Activated CD8-positive, alpha-beta memory T cell treated with anti-CD3 and anti-CD28 coated beads, Interleukin-2, amount 10 ng/mL, durations not matched to agents 7 days and 5 days (primary cell): ENCODE measurements at places on chromosomes 2 and 18. TPM values are rescaled to one million over a fixed set of nuclear protein-coding genes. Genes with fewer than 3 reads are reported as not detected.

The ECEL1 gene
- total RNA-seq, result not detected

The ARHGEF33 gene
- 0.59 TPM for total RNA-seq

The TMEM37 gene
- total RNA-seq, result not detected

The ZEB2 gene
- 40.9 TPM for total RNA-seq

The IL1RL1 gene
- total RNA-seq, result 0.09 TPM

The KIF5C gene
- total RNA-seq, result 18.3 TPM

The COLEC12 gene
- total RNA-seq, result not detected

The ESPNL gene
- not detected for total RNA-seq

The RGPD3 gene
- total RNA-seq, result not detected

The CEP76 gene
- 18.0 TPM for total RNA-seq

GRCh38 chr2:7031547-7032245, 114.5 kb downstream of the RNF144A start:
- DNase-seq, result no peak

DNA sequence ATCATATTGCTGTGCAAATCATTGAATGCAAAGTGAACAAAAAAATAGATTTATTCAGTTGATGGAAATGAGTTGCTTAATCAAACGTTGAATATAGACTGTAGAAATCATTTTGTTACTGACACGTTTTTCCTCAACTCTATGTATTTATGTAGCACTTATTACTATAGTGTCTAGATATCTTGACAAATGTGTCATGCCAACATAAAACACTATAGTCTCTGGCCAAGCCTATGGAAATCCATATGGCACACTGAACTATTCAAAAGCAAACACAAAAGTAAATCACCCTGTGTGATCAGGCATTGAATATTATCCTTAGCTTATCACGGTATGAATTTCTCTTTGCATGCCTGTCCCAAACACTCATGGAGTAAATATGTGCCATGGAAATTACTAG, 131.3 kb downstream of the ZNF804A start:
- no peak for DNase-seq

DNA sequence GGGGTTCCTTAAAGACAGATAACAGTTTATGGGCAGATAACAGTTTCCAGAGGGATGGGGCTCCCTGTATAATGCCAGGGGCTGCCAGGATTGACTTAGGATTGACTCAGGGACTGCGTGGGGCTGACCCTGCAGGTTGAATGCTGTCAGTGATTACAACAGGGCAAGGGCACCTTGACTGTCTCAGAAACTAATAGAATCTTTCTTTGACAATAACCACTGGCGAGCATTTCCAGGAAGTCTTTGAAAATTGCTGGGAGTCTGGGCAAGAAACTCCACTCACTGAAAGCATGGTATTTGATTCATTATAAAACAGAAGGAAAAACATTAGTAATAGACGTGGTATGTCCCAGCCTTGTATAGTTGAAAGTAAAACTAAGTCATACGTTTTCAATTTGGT, 101.0 kb downstream of the GPD2 start:
- DNase-seq, result no peak

DNA sequence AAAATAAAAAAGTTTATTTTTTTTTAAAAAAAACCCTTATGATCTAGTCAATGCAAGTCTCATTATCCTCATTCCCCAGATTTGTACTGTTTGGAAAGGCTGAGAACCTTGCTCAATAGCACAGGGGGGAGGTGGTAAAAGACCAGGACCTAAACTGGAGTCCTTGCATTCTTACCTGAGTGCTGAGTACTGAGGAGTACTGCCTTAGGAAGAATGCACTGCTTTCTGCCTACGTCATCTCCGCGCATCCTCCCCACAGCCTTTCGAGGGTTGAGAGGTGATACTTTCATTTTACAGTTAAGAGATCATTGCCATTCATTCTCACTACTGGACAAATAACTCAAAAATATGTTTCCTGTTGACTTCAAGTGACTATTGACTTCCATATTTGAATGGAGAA, 73.8 kb downstream of the MAP3K20 start:
- DNase-seq, result peak; percentile 87

DNA sequence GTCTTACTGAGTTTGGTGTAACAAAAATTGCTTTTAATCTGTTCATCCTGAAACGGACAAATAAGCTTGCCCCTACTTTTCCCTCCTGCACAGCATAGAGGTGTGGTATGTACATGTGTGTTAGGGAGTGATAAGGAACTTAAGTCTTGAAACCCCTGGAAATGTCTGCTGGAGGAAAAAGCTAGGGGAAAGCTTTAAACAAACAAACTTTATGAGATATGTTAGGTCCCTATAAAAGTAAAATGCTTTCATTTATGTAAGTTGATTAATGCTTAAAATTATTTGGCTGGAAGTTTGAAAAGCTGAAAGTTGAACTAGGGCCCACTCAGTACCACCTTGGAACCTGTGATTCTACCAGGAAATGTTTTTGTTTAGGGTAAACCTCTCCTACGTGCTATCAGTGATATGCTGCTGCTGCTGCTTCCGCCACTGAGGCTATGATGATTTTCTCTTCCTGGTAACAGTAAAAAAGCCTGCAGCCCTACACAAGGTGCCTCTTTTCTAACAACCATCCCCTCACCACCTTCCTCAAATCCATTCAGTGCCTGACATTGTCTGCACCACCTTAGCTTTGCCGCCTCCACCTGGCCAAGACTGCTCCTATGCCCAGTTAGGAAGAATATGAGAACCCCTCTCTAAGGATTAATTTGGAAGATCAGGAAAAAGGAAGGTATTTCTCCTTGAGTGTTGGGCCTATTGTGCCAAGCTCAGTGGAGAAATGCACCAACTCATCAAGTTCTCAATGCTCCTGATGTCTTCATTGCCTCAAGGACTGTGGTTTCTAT, 2.5 kb upstream of the YES1 start:
- DNase-seq, result no peak

DNA sequence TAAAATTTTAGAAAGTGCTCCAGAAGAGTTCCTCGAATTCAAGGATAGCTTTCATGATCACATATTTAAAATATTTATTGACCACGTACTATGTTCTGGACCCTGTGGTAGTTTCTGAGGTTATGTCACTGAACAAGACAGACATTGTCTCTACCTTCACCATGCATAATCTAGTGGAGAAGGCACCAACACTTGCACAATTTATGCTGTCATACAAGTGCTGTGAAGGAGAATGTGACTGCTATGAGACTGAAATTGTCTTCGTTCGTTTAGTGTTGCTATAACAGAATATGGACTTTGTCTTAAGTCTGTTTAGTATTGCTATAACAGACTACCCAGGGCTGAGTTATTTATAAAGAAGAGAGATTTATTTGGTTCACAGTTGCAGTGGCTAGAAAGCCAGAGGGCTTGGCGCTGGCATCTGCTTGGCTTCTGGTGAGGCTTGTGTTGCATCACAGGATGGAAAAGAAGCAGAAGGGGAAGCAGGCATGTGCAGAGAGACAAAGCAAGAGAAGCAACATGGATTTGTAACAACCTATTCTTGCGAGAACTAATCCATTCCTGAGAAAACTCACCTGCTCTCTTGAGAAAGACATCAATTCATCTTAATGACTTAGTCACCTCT, 50.0 kb upstream of the RFX8 start:
- DNase-seq, result no peak

GRCh38 chr2:77363277-77363676, 158.9 kb downstream of the LRRTM4 start:
- DNase-seq, result no peak

- DNase-seq, result no peak
These were observed 74.8 kb upstream of the COL5A2 start for GRCh38 chr2:189254268-189254883.

DNA sequence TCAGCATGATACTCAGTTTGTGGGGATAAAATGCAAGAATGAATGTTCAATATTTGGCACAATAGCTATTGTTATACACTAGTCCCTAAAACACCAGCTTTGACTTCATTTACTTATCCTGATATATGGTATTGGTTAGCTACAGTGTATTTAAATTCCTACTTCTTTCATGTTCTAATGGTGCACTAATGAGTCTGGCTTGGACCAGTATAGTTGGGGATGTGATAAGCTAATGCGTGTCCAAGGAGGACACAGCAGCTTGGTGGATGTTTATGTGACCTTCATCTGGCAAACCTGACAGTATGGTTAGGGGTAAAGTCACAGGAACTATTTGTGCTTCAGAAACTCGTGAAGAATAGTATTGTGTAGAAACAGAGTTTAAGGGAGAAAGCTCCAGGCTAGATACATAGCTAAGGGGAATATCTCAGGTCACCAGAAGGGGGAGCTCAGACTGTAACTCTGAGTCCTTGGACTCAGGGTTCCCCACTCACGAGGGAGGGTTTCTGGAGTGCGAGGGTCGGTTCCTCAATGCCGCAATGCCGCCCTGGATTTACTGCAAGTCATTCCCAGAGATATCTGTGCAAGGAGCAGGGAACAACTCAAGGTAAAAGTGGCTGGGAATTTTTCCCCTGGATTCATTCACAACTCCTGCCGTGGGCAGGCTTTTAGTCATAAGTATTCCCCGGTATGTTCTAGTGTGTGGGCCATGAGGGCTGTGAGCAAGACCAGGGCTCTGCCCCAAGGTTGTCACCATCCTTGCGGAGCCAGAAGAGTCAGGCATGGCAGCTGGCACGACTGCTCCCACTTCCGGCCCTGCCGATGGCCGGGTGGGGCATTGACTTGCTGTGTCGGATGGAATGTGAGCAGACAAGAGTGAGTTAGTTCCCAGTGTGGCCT, 14.5 kb downstream of the IL1R2 start:
- DNase-seq, result peak; percentile 50

DNA sequence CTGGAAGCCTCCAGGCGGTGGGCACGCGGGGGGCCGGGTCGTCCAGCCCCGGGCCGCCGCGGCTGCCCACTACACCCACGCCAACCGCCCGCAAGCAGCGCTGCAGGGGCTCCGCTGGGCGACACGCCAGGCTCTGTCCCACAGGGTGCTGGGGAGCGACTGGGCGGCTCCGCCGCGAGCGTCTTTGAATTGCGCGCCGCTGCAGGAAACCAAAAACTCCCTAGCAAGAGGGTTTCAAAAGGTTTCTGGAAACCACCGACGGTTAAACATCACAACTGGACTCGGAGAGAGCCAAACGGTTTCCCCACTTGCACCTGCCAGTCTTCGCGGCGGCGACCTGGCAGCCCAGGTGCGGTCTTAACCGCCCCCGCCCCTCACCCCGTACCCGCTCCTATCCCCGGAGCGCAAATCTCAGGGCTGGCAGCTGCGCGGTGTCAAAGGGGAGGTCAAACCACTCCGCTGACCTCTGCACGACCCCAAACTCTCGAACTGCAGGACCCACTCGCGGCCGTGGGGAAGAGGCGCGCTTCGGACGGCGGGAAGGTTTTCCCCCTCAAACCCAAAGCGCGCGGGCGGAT, 1.0 kb downstream of the CXCR4 start:
- peak; percentile 75 for DNase-seq

DNA sequence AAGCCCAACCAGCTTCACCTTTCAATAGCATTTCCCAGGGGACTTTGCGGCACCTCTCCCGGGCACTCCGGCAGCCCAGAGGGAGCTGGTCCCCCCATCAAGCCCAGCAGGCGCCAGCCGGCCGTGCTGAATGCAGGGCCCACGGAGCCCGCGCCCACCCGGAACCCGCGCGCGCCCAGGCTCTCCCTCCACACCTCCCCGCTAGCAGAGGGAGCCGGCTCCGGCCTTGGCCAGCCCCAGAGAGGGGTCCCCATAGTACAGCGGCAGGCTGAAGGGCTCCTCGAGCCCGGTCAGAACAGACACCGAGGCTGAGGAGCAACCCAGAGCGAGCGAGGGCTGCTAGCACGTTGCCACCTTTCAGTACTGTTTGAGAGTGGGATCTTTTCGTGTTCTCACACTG, 300.8 kb downstream of the DSEL start:
- DNase-seq, result no peak

DNA sequence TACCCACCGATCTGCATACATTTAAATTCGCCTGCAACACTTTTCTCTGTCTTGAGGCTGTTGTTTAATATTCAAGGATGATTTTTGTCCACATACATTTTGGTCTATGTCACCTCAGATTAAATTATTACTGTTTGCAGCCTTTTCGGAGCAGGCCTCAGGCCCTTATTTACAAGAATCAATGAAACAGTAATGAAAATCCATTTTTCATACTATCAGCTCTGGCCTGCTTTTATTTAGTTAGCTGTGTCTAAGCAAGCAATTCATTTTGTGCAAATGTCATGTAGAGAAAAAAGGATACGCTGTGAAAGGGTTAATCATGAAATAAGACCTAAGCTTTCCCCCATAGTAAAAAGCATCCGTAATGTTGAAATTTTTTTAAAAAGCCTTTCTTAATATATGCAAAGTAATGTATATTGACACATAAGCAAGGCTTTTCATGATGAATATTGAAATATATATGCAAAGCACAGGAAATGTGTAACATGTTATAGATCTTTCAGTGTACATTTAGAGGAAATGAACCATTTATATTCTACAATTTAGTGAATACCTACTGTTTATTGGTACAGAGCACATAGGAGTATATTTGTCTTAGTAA, 1135.3 kb upstream of the ZEB2 start:
- no peak for DNase-seq

GRCh38 chr2:6866275-6866671, 566 bp upstream of the CMPK2 start:
- DNase-seq, result peak; percentile 75

DNA sequence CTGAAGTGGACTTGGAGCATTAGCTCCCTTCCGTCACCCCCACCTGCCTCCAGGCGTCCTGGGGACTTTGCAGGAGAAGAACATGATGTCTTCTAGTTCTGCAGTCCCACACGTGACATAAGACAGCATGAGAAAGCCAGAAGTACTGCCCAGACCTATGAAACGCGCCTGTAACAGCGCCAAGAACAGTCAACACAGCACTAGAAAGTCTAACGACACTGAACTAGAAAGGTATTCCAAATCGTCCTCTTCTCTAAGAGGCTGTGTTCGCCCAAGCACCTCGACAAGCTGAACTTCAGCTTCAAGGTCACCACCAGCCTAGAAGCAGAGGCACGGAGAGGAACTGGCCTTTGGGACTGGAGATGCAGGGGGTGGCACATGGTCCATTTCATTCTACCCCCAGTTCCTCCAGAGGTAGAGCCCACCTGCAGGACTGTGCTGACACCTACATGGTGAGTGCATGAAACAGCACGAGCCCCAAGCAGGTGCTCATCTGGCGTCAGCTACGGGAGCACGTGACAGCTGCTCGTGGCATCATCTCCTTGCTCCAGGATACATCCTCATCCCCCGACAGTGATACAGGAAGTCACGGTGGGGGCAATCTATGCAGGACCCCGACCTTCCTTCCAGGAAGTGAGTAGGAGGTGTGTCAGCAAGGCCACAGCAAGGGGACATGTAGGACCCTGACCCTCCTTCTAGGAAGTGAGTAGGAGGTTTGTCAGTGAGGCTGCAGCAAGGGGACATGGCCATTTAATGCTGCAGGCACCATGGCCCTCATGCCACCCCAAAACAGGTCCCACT, 3.7 kb downstream of the HDAC4 start:
- DNase-seq, result peak; percentile 57

GRCh38 chr2:162126111-162126519, 25.9 kb downstream of the GCG start:
- no peak for DNase-seq

GRCh38 chr2:221969087-221969829, 329.5 kb downstream of the PAX3 start:
- no peak for DNase-seq

- DNase-seq, result no peak
These were observed 278.4 kb downstream of the PRKCE start for GRCh38 chr2:45929674-45930395.

- DNase-seq, result no peak
These were observed 14.6 kb downstream of the RAB31 start for GRCh38 chr18:9722691-9723090.
